Epithelial cell of esophagus (primary cell): ENCODE measurements at places on chromosomes 5 and 9.

GRCh38 chr9:113465599-113466140, 2.1 kb downstream of the RGS3 start:
- no peak for DNase-seq

- no peak for DNase-seq
These were observed 444.7 kb downstream of the MED10 start for GRCh38 chr5:5933651-5934050.

DNA sequence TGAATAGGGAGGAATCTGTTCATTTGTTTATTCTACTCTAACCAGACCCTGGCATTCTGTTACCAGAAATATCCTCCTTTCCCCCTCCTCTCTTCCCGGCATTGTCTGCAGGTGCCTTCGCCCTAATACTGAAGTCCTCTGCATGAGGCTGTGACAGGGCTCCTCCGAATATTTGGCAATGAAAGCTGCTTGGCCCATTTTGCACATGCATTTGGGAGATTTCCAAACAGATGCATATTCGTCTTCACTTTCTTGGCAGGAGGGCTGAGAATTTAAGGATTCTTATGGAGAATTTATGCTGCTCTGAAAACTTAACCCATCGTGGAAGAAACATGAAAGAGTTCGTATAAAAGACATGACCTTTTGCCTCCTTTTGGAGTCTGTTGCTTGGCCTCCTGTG, 484.0 kb downstream of the ZNF608 start:
- DNase-seq, result no peak

DNA sequence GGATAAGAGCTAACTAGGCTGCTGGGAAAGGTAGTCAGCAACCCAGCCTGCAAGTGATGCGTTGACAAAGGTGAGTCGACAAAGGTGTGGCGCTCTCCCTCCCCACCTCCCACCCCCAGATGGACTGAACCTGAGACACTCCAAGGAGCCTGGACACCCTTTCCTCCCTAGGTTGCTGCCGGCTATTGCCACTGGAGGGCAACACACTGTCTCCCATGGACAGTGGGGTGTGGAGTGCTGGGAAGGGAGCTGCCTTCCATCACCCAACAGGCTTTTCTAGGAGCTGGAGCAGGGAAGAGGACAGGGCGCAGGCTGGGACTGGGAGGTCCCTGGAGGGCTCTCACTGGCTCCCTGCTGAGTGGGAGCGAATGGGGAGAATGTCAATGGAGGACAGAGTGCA, 75.4 kb upstream of the ARAP3 start:
- peak; percentile 69 for DNase-seq

GRCh38 chr5:155983954-155984353, 343.0 kb upstream of the SGCD start:
- DNase-seq, result no peak

- no peak for DNase-seq
These were observed 5.5 kb downstream of the MVB12B start for GRCh38 chr9:126331964-126332748.

- no peak for DNase-seq
These were observed 338.2 kb downstream of the NTRK2 start for GRCh38 chr9:85007748-85008147.

DNA sequence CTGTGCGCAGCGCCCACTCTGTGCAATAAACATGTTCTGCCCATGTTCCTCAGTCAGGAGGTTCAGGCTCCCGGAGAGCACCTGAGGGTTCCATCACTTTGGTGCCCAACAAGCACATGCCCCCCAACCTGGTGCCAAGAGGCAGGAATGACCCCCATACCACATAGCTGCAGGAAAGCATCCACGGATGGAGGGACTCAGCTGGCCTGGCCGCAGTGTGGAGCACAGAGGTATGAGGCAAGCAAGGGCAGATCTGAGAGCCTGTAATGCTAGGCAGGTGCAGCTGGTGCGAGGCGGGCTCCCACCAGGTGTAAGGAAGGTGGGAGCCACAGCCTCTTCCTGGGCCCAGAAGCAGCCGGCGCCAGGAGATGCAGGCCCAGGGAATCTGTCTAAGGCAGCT, 4.3 kb upstream of the MRNIP start:
- DNase-seq, result no peak

DNA sequence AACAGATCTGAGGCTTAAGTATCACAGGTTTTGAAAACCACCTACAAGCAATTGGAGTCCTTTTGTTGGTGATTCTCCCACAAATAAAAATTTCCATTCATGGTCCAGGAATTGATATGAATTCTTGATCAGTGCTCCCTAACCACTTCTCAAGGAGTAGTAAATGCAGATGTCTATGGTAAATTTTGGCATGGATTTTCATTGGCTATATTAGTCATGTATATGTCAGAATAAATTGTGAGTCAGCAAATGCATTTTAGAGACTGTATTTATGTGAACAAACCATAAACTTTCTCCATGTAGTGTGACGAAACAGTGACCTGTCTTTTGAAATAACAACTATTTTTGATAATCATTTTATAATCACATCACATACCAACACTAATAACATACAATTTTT, 611.1 kb downstream of the HTR1A start:
- DNase-seq, result peak; percentile 9

GRCh38 chr9:88954066-88954465, 37.2 kb upstream of the S1PR3 start:
- no peak for DNase-seq

GRCh38 chr9:136512651-136513071, 29.8 kb upstream of the SEC16A start:
- DNase-seq, result peak; percentile 55

DNA sequence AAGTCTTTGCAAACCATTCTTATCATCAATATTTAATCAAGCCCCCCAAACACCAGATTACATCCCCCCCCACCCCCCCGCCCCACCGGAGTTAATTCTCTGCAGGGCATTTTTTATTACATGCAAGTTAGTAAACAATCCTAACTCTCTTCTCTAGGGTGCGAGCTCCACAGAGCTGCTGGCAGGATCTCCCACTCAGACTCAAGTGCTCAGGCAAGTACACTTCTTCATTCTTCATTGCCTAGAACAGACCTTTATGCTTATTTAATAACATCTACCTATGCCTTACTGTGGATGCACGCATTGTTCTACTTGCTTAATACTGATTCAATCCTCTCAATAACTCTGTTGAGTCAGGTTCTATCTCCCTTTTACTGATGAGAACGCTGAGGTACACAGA, 9.9 kb downstream of the SAXO1 start:
- no peak for DNase-seq

DNA sequence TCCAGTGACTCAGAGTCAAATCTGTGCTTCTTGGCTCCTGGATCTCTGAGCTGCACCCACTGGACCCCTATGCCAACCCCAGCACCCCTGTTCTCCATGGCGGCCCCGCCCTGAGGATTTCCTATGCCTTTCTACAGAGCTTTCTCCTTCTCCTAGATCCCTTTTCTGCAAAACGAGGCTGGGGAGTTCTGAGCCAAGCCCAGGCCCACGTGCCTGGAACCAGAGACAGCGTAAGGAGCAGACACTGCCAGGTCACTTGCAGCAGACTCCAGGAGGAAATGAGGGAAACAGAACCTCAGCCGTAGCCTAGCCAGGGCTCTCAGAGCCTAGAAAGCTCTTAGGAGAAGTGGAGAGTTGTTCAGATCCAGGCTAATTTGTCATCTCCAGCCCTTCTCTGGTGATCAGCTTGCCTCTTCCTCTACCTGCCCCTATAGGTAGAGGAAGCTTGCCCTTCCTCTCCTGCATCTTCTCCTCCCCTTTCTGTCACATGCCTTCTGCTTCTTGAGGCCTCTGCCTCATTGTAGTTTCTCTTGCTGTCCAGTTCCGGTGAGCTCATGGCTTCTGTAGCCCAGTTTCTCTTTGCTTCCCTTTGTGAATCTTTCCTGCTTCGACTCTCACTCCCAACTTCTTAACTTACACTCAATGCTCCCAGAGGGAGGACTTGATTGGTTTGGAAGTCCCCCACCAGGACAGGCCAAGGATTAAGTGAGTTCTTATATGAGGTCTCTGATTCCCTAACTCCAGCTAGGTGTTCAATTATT, 163.4 kb downstream of the RGS3 start:
- DNase-seq, result no peak

DNA sequence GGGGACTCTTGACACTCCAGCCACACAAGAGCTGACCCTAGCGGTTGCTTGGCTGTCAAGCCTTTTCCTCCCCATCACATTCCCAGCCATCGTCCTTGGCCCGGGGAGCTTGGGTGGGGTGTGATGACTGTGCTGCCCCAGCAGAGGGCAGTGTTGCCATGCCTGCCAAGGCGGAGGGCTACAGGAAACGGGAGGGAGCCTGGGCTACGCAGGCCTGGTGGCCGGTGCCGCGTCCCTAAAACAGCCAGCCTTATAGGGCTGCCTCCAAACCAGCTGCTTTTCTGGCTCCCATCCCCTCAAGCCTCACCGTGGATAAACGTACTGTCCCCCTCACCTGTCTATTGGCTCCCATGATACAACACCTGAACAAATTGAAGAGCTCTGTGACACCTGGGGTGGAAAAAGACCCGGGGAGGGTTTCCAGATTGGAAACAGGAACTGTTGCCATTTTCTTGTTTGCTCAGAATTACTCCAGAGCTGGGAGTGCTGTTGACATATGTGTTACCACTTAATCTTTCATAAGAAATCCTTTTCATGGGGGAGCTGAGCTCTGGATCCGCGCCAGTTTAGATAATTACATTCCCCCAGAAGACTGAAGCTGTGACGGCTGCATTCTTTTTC, 72.8 kb upstream of the ASTN2 start:
- peak; percentile 58 for DNase-seq

GRCh38 chr5:173670130-173670651, 53.7 kb upstream of the BOD1 start:
- DNase-seq, result no peak

DNA sequence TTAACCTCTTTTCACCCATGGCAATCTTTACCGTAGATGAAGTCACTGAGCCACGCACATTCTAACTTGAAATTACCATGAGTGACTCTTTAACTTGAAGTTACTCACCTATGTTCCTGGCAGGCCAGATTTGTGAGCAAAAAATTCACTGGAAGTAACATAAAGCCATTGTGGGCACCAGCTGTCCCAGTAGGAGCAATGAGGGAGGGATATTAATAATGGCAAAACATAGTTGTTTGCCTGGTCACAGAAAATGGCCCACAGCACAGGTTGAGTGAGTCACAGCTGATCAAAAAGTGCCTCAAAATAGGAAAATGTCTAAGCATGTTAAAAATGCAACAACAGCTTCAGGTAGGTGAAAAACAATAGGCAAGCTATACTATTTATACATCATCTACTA, 146.6 kb downstream of the EFNA5 start:
- peak; percentile 63 for DNase-seq

DNA sequence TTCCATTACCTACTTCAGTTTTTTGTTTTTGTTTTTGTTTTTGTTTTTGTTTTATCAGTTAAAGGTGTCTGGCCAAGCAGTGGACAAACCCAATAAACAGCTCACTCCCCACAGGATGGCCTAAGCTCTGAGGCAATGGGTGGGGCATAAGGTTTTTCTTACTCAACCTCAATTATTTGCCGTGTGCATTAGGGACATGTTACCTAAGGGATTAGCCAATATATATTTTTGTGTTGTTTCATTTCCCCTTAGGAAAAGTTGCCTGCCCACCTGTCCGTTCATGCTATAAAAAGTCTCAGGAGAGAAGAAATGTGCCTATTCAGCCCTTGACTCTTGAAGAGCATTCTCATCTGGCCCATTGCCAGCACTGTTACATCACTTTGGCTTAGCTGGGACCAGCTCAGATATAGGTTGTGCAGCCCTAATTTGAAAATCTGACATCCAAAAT, 7.3 kb downstream of the SH3RF2 start:
- DNase-seq, result peak; percentile 95

DNA sequence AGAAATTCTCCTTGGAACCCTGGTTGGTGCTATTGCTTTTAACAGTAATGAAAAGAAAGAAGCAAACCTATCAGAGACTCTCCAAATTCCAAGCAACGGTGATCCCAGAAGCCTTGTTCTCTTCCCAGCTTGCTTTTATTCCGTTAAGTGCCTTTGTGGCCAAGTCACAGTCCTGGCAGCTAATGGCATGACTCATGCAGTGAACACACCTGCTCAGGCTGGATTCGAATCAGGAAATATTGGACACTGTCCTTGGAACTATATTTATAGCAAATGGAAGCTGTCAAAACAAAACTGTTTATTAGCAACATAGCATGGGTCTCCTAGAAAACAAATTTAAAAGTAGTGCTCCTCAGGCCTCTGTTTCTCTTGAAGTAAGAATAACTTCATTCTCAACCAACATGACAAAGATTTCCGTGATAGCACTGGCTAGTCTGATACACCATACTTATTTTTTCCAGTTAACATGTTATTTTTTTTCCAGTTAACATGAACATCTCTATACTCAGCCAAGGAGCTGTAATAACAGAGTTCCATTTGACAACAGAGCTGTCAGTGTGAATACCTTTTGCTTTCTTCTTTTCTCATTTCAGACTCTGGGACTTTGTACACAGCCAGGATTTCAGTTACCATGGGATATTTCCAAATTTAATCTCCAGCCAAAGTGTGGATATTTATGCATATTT, 502.4 kb downstream of the GADD45G start:
- peak; percentile 67 for DNase-seq

DNA sequence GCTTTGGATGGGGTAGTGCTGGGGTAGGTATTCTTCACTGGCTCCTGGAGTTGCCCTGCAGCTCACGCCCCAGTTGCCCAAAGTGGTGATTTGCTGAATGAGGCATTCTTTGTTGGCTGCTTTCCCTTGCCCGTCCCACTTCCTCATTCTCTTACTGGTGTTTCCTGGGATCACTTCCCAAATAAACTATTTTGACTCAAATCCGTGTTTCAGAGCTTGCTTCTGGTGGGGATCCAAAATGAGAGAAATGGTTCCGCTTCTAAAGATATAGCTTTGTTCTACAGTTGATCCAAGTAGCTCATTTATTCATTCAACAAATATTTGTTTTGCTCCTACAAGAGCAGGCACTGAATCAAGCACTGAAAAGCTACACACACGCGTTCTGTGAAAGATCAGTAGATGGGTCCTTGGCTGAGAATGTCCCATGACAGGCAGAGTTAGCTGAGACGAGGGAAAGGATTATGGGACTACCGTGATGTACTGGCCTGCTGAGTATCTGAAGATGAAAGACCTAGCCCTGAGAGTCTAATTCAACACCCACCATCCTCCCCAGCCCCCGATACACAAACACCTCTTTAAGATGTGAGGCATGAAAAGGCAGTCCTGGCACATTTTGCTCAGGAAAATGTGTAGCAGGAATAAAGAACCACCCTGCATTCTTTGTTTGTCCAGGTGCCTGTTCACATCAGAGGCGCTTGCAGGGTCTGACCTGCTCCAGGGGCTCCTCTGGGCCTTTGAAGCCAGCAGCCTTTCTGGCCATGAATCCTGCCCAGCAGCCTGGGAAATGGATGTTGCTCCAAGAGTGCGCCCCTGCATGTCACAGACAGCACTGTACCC, 143.1 kb upstream of the RANBP3L start:
- peak; percentile 80 for DNase-seq

GRCh38 chr5:150148117-150148927, 7.3 kb downstream of the PDGFRB start:
- DNase-seq, result no peak

- no peak for DNase-seq
These were observed 25.5 kb upstream of the TIFAB start for GRCh38 chr5:135477613-135478066.

- no peak for DNase-seq
These were observed 50.2 kb upstream of the SLC44A1 start for GRCh38 chr9:105194234-105194633.
